Placental pericyte (primary cell): ENCODE measurements at places on chromosomes 16 and 17. TPM values are rescaled to one million over a fixed set of nuclear protein-coding genes. Genes with fewer than 3 reads are reported as not detected.

The ZNF232 gene
- 5.5 and 5.6 TPM in 2 replicates for total RNA-seq

The SMIM5 gene
- not detected in 2 replicates for total RNA-seq

The SMPD3 gene
- under 0.01 TPM in 1 of 2 replicates, not detected in the other for total RNA-seq

The PGAP3 gene
- 5.7 and 10.5 TPM in 2 replicates for total RNA-seq

The G6PC1 gene
- not detected in 2 replicates for total RNA-seq

The MSLN gene
- total RNA-seq, result not detected in 2 replicates

The ABCC11 gene
- total RNA-seq, result under 0.01 TPM in 2 replicates

The ZNF646 gene
- total RNA-seq, result 17.5 and 18.2 TPM in 2 replicates

The FOXK2 gene
- total RNA-seq, result 44.6 and 48.0 TPM in 2 replicates

The SLC52A1 gene
- total RNA-seq, result 0.14 TPM in 1 of 2 replicates, not detected in the other

The SNX20 gene
- total RNA-seq, result not detected in 2 replicates

The TPSG1 gene
- not detected in 2 replicates for total RNA-seq

The KIF19 gene
- total RNA-seq, result not detected in 2 replicates

The ALDH3A1 gene
- total RNA-seq, result not detected in 2 replicates

The PDILT gene
- total RNA-seq, result not detected in 2 replicates

The ACBD4 gene
- total RNA-seq, result 2.9 and 7.4 TPM in 2 replicates

The CCL14 gene
- total RNA-seq, result not detected in 2 replicates

The ATP2A1 gene
- 0.29 and 0.44 TPM in 2 replicates for total RNA-seq

The CCL7 gene
- total RNA-seq, result 0.44 and 3.4 TPM in 2 replicates

The CCL18 gene
- total RNA-seq, result not detected in 2 replicates

The DHRS7C gene
- not detected in 2 replicates for total RNA-seq

The RAC3 gene
- total RNA-seq, result 7.9 and 9.2 TPM in 2 replicates

The RUNDC3A gene
- 0.22 TPM in 1 of 2 replicates, not detected in the other for total RNA-seq

The IGSF6 gene
- total RNA-seq, result under 0.01 TPM in 2 replicates

The IGF2BP1 gene
- 30.6 and 49.0 TPM in 2 replicates for total RNA-seq

The C1QTNF8 gene
- not detected in 2 replicates for total RNA-seq

The SKAP1 gene
- total RNA-seq, result not detected in 2 replicates

The NXPH3 gene
- 0.22 and 0.57 TPM in 2 replicates for total RNA-seq

The SHBG gene
- total RNA-seq, result 1.8 TPM in 1 of 2 replicates, not detected in the other

The CORO6 gene
- total RNA-seq, result 2.0 TPM in 2 replicates

The ASIC2 gene
- total RNA-seq, result under 0.01 TPM in 1 of 2 replicates, not detected in the other

The VTN gene
- total RNA-seq, result 0.43 and 149 TPM in 2 replicates

The NKD1 gene
- 0.14 TPM in 1 of 2 replicates, not detected in the other for total RNA-seq

The ZNF319 gene
- 6.3 and 10.3 TPM in 2 replicates for total RNA-seq

The MYL11 gene
- total RNA-seq, result not detected in 2 replicates

The CIBAR2 gene
- not detected in 2 replicates for total RNA-seq

The CD300H gene
- not detected in 2 replicates for total RNA-seq

The TEDC2 gene
- total RNA-seq, result 1.3 and 28.8 TPM in 2 replicates

The ZNF423 gene
- total RNA-seq, result under 0.01 TPM in 2 replicates

The KRTAP4-5 gene
- total RNA-seq, result not detected in 2 replicates
